ENCODE measurements at places on chromosomes 2 and 18.

- no peak for DNase-seq
Measured at GRCh38 chr2:140804700-140805260, 1326.0 kb downstream of the LRP1B start.

GRCh38 chr2:43084699-43085091 is 141.7 kb downstream of the ZFP36L2 start:
- DNase-seq = no peak

DNA sequence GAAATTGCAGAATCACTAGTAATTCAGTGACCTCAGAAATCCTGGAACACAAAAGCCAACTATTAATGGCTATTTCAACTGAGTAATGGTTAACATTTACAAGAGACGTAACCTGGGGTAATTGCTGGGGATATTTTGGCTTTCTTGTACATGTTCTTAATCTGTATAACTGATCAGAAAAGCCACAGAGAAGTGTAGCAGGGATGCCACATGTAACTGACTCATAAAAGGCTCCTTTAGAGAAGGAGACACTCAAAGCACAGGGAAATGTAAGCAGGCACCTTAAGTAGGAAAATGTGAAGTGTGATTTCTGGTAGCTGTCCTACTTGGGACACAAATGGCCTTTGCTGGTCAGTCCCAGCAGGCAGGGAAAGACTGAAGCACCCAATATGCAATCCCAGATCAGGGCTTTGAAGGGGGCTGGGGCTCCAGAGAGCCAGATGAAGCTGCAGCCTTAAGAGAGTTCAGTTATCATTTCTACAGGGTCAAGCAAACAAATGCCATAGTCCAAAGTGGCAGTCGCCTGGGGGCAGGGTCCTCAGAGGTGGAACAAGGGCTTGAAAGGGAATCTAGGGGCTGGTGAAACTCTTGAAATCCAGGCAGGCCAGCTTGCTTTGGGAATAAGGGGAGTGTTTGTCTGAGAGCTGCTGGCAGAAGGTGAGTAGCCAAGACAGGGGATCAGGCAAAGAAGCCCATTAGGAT is 7.2 kb upstream of the SPOPL start:
- DNase-seq = no peak

DNA sequence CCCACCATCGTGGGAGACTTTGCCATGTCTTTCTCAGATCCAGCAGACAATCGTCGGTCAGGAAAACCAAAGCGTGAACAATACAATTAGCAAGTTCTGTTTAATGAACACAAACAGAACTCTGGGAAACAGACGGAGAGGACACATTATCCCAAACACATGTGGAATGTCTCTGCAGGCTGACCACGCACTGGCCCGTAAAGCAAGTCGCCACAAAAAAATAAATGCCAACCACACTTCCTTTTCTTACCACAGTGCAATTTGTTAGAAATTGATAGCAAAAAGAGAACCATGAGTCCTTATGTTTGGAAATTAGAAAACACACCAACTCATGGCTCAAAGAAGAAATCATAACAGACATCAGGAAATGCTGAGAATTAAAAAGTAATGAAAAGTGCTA is 210.9 kb downstream of the TWIST2 start:
- DNase-seq = no peak

- DNase-seq = no peak
Measured at GRCh38 chr2:230619491-230619890, 93.2 kb upstream of the CAB39 start.

- no peak for DNase-seq
Measured at GRCh38 chr2:171086352-171087290, 74.1 kb downstream of the TLK1 start.

DNA sequence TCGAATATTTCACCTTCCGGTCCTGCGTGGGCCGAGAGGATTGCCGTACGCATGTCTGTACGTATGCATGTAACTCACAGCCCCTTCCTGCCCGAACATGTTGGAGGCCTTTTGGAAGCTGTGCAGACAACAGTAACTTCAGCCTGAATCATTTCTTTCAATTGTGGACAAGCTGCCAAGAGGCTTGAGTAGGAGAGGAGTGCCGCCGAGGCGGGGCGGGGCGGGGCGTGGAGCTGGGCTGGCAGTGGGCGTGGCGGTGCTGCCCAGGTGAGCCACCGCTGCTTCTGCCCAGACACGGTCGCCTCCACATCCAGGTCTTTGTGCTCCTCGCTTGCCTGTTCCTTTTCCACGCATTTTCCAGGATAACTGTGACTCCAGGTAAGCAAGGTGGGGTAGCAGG is at the start of gene SERPINB5:
Gene SERPINB5, plus strand, starts transcription at position 291 of the 400 bp plus-strand sequence. CDS start 7,471 bp downstream, outside the sequence.
- DNase-seq = no peak

DNA sequence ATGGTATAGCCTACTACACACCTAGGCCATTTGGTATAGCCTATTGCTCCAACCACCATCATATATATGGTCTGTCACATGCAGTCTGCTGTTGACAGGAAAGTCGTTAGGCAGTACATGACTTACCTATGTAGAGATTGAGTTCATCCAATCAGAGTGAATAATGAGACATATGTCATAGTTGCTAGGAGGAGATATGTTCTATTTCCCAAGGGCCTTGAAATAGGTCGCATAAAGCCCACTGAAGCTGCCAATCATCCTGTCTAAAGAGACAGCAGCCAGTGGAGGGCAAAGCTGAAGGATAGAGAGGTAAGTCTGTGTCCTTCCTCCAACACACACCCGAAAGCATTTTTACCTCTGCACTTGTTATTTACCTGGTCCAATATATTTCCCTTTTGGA is 263.4 kb downstream of the PTPRM start:
- no peak for DNase-seq

GRCh38 chr18:58856881-58857280 is 7.8 kb upstream of the ZNF532 start:
- no peak for DNase-seq

DNA sequence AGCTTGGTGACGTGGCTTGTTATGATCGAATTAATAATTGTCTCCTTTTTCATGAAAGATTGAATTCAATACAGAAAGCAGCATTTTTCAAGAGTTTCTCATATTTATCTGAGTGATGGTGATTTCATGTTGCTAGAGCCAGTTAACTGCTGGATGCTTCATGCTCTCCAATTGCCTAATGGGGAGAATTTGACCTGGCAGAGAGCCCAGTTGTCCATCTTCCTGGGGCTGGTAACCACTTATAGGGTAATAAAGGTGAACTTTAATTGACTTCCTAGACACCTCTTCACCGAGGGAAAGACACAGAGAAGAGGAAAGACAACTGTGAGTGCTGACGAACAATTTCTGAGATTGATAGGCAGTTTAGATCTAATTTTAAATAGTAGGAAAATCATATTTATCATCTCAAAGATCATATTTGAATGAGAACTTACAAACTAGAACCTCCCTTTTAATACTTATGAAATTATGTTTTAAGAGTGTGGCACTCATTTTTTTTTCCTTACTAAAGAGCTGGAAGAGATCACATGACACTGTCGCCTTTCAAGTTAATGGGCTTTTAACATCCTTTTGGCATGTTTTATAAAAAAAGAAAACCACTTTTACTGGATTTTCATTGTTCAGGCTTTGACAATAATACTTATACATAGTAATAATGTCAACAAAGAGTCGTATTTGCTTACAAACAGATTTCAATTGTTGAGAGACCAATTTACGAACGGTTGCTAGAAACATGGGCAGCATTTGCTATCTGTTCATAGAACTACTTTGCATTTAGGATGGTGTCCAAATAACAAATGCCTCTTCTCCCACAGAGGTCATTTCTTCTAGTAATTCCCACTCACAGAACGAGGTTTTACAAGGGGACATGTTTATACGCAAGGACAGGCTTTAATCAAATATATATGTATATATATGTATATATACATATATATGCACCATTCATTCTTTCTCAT is 153.3 kb downstream of the RAPGEF4 start:
- no peak for DNase-seq

- no peak for DNase-seq
Measured at GRCh38 chr2:168184681-168185513, 62.5 kb downstream of the STK39 start.

GRCh38 chr2:100422320-100423055 is 5.0 kb upstream of the CHST10 start:
- no peak for DNase-seq

- no peak for DNase-seq
Measured at GRCh38 chr18:59570101-59570775, 127.0 kb downstream of the CCBE1 start.

DNA sequence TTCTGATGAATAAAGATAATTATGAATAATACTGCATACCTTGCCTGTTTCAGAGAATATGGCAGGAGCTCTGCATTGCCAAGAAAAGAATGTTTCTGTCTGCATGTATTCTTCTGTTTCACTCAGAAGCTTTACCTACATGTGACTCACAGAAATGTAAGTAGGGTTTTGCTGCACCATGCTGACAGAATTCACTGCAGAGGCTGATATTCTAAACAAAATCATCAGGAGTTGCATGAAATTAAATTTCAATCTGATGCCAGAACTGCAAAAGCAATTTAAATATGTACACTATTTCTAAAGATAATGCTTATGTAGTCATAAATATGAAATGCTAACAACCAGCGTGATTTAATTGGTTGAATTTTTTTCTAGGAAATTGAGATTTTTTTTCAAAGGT is 332.8 kb upstream of the FSHR start:
- DNase-seq = no peak

DNA sequence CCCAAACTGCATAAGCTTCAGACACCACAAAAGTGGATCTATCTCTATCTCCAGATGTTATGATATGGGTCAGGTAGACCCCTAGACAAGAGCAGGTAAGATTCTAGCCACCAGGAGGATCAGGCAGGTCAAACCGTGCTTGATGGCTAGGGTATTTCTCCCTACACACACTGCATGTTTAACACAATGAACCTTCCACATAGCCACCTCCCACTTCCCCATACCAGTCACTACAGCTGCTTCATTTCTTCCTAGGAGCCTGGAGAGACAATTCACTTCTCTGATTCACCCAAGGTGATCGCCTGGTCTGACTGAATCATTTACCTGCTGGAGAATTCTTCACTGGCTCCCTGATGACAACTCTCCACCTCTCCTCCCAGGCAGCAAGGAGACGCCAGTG is 66.0 kb upstream of the MYCN start:
- no peak for DNase-seq

GRCh38 chr2:55123851-55124269 is 73.6 kb upstream of the RTN4 start:
- DNase-seq = no peak

GRCh38 chr2:144215701-144216675 is 303.9 kb downstream of the ZEB2 start:
- no peak for DNase-seq

GRCh38 chr2:51297488-51297887 is 265.6 kb upstream of the NRXN1 start:
- no peak for DNase-seq

- no peak for DNase-seq
Measured at GRCh38 chr18:51726614-51727013, 529.1 kb upstream of the MEX3C start.

GRCh38 chr2:181779288-181780021 is 99.1 kb upstream of the NEUROD1 start:
- no peak for DNase-seq

DNA sequence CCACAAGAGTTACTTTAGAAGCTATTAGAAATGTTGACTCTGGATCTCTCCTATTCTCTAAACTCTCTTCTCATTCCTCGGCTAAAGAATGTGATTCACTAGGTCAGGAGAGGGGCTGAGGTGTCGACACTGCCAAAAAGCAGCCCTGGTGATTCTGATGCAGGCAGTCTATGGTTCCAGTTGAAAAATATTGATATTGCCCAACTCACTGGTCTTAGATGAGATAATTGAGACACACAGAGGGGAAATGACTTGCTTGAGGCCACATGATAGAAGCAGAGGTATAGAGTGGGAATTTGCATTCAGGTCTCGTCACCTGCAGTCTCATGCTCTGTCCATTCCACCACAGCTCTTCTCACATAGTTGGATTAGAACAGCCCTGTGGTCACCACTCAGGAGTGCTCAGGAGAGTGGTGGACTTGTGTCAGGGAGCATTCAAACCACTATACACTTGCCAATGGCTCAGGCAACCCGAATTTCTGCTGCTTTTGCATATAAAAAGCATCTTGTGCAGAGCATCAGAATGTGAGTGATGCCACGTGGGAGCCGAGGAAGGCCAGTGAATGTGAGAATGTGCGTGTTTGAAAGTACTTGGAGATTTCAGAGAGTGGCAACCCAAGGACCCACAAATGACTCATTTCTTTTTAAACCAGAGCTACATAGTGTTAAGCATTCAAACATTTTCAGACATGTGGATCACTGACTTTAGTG is 65.1 kb upstream of the CTLA4 start:
- DNase-seq = no peak

DNA sequence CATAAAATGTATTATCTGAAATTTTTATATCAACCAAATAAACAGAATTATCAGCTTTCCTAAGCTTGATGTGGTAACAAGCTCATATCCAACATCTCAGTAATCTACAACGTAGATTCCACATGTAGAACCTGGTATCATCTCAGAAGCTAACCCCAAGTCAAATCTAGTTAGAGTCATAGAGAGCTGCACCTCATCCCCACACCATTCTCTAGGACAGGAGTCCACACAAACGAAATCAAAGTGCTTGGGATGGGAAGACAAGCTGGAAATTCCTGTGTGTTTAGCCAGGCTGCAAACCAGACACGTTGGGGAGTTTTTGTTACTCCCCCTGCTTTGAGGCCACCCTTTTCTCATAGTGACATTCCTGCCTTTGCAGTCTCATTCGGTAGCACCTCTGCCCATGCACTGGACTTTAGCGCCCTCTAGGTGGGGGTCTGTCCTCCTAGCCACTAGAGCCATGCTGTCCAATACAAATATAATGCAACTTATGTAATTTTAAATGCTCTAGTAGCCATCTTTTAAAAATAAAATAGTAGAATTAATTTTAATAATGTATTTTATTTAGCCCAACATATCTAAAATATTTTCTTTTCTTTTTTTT is 28.1 kb upstream of the SATB2 start:
- DNase-seq = peak; percentile 32

DNA sequence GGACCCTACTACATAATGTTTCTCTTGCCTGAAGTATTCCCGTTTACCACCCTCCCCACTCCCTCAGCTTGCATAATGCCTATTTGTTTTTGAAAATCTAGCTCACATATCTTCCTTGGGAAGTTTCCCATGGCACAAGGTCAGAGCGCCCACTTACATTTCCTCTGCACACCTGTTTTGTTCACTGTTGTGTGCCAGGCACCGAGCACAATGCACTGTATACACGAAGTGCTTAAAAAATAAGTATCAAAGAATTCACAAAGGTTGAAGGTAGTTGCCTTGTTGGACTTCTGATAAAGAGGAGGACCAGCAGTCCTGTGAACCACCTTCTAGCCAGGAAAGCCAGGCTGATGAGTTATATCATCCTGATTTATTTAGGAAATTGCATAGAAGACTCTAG is 16.8 kb upstream of the RHOB start:
- DNase-seq = no peak

DNA sequence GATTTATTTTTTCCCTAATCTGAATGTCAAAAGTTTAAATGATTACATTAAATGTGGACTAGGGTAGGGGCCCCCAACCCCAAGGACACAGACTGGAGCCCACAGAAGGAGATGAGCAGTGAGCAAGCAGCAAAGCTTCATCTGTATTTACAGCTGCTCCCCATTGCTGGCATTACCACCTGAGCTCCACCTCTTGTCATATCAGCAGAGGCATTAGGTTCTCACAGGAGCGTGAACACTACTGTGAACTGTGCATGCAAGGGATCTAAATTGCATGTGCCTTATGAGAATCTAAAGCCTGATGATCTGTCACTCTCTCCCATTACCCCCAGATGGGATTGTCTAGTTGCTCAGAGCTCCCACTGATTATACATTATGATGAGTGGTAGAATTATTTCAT is 3.8 kb downstream of the MOB1A start:
- DNase-seq = no peak

- DNase-seq = no peak
Measured at GRCh38 chr2:33550206-33550605, 48.9 kb downstream of the FAM98A start.
